ENCODE measurements at places on chromosomes 6 and 20.

DNA sequence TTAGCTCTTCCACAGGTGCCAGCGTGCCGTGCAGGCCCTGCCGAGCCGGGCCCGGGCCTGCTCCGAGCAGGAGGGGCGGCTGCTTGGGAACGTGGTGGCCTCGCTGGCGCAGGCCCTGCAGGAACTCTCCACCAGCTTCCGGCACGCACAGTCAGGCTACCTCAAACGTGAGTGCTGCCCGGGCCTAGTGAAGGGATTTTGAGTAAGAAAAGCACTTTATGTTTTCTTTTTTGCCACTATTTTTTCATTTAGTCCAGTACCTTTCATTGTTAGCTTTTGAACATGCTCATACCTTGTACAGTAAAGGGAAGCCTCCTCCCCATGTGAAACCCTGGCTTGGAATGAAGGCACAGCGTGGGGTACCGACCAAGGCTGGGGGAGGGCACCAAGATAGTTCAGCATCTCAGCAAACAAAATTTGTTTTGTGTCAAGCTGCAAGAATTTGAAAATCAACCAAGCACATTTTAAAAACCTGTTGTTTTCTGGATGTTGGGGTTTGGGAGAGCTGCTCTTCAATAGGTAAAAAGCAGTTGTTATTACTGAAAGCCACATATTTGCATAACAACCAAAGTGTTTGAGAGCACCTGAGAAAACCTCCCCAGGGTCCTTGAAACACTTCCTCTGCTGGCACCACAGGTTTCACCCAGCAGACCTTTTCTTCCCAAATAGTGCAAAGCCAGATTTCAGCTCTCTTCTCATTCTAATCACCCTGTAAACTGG lies 18.4 kb downstream of the STX16 start:
- DNase-seq: no peak

DNA sequence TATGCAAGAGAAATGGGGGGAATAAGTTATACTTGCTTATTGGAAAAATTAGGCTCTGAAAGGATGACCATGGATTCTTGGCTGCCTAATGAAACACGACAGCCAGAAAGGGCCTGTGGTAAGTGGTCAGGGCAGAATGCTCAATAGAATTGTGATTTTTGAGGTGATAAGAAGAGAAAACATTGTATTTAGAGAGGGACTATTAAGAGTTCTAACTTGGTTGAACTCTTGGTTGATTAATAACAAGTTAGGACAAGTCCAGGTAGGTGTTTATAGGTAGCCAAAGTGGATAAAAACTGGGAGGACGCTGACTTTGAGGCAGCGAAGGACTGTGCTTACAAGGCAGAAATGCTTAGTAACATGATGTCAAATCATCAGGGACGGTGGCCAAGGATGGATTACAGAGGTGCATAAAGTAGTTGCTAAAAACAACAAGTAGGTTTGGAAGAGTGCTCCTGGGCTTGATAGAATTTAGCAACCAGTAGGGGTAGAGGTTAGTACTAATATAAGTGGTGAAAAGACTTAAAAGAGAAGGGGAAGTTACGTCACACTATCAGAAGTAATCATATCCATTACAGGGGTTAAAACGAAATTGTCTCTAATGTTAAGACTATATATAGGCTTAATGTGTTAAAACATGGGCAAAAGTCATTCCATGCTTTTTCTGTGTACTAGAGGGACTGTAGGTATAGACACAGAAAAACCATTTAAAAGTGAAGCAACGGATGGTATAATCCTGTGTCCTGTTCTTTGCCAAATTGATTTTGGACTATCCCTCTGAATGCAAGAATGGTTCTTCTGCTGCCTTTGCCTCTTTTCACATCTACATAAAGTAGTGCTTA lies 98.6 kb downstream of the EYA4 start:
- DNase-seq: no peak

GRCh38 chr6:112040956-112041355 lies 12.9 kb upstream of the CCN6 start:
- no peak for DNase-seq

- DNase-seq: no peak
Measured at GRCh38 chr20:39878809-39879208, 810.2 kb downstream of the MAFB start.

DNA sequence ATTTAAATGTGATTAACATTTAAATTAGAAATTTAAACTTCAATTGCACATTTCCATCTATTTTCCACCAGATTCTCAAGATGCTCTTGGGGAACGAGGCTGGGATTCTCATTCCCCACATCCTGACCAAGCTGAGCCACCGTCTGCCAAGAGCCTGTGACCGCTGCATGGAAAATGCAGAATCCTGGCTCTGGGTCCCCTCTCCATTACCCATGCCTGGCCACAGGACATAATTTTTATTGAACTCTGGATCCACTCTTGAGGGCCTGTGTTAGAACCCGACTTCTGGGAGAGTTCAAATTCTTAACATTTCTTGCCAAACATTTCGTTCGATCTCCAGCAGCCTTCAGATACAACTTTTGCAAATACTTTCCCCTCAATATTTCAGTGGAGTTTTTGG lies 201.6 kb upstream of the SNX9 start:
- DNase-seq: no peak

DNA sequence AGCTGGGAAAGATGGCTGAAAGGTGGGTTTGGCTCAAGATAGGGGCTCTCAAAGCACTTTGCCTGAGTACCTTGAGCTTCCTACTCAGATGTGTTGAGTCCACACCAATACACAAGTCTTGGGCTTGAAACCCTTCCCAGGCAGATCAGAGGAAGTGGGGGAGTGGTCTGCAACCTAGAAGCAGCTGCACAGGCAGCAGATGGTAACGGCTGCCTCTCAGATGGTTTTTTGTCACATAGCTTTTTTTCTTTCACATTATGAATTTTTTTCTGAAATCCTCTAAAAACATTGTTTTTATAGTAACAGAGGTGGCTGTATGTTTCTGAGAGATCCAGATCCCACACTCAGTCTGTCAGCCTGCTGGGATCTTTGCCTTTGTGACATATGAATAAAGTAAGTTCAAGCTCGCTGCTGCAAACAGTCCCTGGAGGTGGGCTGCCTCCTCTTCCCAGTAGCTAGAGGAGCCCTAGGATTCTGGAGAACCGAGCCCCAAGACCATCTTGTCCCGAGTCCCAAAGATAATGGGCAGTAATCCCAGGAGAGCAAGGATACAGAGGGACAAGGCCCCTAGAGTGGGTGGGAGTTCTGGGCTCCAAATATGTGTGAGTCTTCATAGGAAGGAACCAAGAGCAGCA lies 97.1 kb upstream of the TOP1 start:
- no peak for DNase-seq

DNA sequence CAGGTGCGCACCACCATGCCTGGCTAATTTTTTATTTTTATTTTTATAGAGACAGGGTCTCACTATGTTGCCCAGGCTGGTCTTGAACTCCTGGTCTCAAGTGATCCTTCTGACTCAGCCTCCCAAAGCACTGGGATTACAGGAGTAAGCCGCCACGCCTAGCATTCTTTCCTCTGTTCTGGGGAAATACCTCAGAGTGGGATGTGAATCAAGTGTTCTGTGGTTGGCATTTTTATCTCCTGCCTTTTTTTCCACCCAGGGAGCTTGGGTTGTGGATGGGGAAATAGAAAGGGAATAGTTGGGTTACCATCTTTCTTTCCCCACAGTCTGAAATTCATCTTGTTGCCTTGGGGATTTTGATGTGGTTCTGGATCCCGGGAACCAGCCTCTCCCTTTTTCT lies 24.1 kb downstream of the TFAP2C start:
- DNase-seq: no peak

Data from NCI-H1417 treated with DMSO at 0.1 percent for 48 hours (cell line).